ENCODE measurements at places on chromosomes 4 and X.
A peak's percentile ranks its signal among the peaks of the same experiment; 100 is the strongest.

DNA sequence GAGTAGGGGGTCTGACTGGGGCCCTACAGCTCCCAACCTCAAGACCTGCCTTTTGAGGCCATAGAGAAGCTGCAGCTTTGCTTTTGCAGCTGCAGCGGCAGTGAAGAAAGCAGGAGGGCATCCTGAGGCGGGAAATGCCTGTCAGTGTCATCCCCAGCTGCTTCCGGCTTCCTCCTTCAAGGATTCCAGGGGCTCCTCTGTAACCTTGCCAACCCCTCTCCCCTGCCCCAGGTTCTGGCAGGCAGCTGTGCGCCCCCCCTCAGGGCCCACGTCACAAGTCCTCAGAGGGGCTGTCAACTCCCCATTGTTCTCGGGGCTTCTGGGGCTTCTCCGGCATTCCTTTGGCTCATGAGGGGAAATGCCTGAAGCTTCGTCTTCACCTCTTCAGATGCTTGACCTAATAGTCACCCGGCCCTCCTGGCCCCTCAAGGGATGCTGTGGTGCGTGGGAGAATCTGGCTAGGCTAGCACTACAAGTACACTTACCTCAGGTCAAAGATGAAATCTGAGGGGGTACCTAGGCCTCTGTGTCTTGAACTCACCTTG lies 31.9 kb downstream of the APLN start:
- no peak for DNase-seq

GRCh38 chrX:130251671-130252070 lies 17.0 kb downstream of the ZNF280C start:
- no peak for DNase-seq

- no peak for DNase-seq
These were observed 8.0 kb downstream of the SUPT20HL2 start for GRCh38 chrX:24305905-24306304.

DNA sequence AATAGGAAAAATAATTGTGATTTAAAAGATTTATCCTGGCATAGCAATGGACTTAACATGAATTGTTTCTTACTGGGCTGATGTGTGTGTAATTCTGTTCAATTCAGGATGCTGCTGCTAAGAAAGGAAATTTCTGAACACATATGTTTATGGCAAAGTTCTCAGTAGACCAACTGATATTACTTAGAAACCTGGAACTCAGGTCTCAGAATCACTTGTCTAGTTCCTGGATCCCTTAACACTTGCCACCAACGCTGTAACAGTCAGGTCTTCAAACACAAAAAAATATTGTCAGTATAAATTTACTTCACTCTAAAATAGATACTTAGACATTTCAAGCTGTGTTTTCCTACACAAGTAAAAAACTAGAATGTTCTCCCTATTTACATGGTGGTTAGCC lies 5.5 kb downstream of the CASP3 start:
- DNase-seq, result no peak

DNA sequence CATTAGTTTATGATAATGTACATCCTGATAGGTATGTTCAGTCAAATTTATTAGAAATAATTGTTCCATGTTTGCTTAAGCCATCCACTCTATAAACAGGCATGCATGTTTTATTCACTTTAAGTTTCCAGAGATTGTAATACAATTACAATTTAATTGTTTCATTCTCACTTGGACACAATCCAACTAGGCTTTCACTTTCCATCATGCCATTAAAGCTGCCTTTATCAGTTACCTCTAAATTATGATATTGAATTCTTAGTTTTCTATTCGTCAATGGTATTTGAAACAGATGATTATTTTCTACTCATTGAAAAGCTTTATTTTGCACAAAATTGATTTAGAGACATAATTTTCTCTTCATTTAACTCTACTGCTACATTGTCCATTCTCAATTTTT lies 1196.3 kb downstream of the RAPGEF2 start:
- peak; percentile 72 for DNase-seq

DNA sequence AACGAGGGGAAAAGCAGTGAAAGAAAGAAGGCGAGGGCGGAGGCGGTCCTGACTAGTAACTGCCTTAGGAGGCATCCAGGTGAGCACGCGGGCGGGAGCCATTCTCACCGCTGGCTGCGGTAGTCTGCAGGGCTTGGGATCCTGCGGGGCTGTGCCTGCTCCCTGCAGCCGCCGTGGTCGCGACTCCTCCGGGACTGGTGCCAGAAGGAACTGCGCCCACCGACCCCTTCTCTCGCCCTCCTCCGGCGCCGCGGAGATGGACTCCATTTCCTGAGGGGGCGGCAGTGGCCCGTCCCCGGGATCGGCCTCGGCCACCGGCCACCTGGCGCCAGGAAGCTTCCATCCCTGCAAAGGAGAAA lies 543 bp downstream of the NFXL1 start:
- peak; percentile 65 for DNase-seq

GRCh38 chr4:167232805-167233684 lies 1.2 kb downstream of the SPOCK3 start:
- DNase-seq, result peak; percentile 81

GRCh38 chr4:85777908-85778631 lies 303.1 kb downstream of the ARHGAP24 start:
- no peak for DNase-seq

Data from NCI-H69 (cell line).